ENCODE measurements at places on chromosomes 2 and 18.
A peak's percentile ranks its signal among the peaks of the same experiment; 100 is the strongest.

DNA sequence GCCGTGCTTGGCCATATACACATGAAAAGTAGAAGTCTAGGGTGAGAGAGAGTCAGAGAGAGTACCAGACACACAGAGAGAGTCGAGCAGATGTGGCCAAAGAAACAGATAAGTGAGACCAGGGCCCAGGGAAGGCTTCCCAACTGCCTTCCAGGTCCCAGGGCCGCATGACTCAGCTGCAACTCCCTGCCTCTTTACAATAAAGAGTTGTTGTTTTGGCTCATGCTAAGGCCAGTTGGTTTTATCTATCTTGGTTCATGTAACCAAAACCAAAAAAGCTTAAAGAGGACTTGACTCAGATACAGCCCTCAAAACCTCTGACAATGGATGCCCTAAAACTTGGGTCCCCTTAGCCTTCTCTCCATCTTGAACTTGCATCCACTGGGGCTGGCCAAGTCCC, 36.9 kb downstream of the REEP1 start:
- DNase-seq: no peak

DNA sequence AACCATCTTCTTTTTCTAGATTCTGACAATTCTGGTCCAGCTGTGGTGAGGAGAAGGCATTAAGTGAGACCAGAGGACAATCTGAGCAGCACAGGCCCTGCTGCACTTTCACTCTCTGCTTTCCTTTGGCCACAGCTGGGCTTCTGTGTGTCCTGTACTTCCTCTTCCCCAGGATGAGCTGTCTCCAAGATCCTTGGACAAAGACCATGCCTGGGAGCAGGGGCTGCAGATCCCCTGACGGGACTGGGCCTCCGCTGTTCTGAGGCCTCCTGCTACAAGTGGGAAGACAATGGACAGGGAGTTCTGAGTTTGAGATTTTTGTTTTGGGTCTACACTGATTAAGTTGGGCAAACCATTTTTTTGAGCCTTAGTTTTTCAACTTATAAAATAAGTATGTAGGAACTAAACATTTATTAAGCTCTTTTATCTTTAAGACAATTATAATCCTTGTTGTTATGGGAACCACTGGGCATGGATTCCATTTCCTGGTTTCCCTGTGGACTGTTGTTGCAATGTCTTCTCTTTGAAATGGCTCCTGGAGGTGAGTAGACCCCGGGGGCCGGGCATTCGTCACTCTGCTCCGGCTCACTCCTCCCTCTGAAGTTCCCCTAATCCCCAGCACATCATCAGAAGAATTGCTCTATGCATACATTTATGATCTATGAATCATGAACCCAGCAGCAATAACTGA, 266.6 kb downstream of the ACTR3 start:
- no peak for DNase-seq

DNA sequence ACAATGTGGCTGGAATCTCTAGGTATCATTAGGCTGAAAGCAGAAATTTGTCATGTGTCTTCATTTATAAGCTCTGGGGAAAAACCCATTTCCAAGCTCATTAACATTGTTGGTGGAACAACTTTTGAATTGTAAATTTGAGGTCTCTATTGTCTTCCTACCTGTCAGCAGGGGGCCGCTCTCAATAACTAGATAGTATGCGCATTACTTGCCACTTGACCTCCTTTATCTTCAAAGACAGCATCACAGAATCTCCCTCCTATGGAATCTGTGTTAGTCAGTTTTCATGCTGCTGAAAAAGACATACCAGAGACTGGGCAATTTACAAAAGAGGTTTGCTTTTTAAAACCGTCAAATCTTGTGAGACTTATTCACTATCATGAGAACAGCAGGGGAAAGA, 223.1 kb downstream of the CALCRL start:
- no peak for DNase-seq

DNA sequence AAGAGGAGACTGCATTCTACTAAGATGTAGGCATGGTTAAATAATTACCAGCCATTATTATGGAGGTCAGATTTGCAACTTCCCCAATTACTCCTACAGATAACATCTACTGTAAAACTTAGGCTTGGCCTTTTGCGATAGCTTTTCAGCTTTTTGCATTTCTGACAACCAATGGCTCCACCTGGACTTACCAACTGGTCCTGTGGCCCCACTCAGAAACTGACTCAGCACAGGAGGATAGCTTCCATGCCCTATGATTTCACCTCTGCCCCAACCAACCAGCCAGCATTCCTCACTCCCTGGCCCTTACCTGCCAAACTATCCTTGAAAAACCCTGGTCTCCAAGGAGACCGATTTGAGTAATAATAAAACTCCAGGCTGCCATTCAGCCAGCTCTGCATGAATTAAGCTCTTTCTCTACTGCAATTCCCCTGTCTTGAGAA, 28.2 kb downstream of the TUBB6 start:
- no peak for DNase-seq

DNA sequence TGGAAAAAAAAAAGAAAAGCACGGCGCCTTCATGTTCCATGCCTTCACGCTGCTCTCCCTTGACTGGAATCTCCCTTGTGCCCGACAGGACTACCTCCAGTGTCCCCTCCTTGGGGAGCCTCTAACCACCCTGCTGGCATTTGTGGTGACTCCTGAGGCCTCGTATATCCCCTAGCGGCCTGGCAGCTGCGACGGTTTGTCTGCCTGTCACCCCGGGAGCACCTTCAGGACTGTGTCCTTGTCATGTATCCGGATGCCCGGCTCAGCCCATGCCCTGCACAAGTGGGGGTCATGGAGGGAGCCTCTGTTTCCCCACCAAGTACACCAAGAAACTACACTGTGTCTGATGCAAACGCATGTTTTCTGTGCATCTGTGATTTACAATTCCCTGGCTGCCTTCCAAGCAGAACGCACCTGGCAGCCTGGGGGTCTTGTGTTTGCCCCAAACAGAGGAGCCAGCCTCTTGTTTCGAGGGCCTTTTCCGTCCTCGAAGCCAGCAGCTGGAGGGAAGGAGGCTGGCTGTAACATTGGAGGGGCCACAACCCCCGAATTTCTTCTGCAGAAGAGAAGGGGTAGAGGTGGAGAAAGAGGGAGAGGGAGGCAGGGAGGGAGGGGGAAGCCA, 18.9 kb downstream of the TWIST2 start:
- DNase-seq: no peak

DNA sequence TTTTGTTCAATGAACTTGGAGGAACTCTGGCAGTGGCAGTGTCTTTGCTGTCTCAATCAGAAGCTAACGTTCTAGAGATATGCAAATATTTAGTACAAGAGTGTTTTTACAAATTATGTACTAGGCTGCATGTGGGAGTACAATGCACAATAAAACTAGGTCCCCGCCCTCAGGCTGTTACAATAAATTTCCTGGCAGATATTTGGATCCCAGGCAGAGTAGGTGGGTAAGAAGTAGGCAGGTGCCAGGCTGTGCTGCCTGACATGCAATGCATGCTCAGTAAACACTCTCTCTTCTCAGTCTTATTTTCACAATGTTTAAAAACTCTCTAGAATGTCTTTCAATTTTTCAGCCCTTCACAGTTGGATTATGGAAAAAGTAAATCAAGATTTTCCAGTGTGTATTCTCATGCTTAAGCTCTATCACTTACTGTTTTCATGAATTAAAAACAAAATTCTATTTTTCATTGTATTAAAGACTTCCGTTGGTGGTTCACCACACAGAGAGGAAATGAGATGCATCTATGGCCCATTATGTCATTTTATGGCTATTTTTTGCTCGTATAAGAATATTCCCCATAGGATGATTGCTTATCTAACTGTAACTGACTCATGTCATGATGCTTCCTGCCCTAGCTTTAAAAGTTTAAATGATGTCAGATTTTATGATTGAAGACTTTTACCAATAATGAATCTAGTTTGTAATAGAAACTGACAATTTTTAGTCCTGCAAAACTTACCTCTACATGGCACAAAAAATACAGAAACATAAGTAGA, 346.1 kb downstream of the RND3 start:
- DNase-seq: no peak

DNA sequence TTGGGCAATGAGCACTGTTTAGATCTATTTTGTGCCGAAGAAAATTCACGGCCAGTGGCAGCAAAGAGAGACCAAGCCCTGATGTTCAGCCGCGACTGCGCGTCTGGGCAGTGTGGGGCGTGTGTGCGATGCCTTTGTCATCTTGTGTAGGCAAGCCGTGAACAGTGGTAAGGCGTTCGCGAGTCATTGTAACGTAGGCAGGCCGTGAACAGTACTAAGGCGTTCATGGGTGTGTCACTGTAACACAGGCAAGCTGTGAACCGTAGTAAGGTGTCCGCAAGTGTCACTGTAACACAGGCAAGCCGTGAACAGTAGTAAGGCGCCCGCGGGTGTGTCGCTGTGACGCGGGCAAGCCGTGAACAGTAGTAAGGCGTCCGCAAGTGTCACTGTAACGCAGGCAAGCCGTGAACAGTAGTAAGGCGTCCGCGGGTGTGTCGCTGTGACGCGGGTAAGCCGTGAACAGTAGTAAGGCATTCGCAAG, 99.9 kb downstream of the NFATC1 start:
- DNase-seq: no peak

DNA sequence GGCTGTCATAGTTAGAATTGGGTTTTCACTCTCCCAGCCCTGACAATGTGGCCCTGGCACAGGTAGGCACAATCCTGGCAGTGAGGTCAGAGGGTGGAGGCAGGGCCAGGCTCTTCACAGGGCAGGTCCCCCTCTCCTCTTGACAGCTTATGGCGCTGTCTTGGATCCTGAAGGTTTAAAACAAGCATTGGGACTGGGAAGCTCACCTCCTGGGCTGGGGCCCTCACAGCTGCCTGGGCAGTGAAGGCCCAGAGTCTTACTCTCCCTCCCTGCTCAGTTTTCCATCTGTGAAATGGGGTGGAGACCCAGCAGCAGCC, 23.3 kb downstream of the LBH start:
- DNase-seq: no peak

GRCh38 chr2:70089220-70089982, 2.1 kb downstream of the PCBP1 start:
- DNase-seq: no peak

- DNase-seq: no peak
Measured at GRCh38 chr18:28691496-28691840, 514.5 kb upstream of the CDH2 start.

GRCh38 chr2:40166006-40166405, 285.9 kb downstream of the SLC8A1 start:
- DNase-seq: no peak

DNA sequence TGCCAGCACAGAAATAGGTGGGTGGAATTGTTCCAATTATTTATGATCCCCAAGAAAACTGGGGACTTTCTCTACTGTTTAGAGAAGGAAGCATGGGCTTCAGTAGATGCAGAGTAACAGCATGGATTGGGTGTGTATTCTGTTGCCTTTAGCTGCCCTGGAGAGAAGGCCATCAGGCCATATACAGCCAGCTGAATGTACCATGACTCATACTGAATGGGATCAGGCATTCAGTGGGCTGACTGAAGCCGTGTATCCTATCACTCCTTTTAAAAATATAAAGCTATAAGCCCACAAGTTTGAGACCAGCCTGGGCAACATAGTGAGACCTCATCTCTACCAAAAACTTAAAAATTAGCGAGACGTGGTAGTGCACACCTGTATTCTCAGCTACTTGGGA, 16.7 kb upstream of the PLEKHM3 start:
- no peak for DNase-seq

GRCh38 chr2:46885376-46885775, 30.2 kb downstream of the MCFD2 start:
- DNase-seq: no peak

- DNase-seq: peak; percentile 37
Measured at GRCh38 chr2:393711-394696, 106.1 kb upstream of the ALKAL2 start.

GRCh38 chr2:70852824-70853223, 17.2 kb upstream of the CD207 start:
- DNase-seq: no peak

- no peak for DNase-seq
Measured at GRCh38 chr2:48180557-48180956, 274.3 kb upstream of the FBXO11 start.

- no peak for DNase-seq
Measured at GRCh38 chr2:40155728-40156127, 296.2 kb downstream of the SLC8A1 start.

GRCh38 chr2:229273006-229273722, 2.1 kb upstream of the PID1 start:
- DNase-seq: no peak

- no peak for DNase-seq
Measured at GRCh38 chr2:153388246-153388645, 90.3 kb downstream of the RPRM start.

- no peak for DNase-seq
Measured at GRCh38 chr18:2979129-2979528, 33.8 kb downstream of the LPIN2 start.

DNA sequence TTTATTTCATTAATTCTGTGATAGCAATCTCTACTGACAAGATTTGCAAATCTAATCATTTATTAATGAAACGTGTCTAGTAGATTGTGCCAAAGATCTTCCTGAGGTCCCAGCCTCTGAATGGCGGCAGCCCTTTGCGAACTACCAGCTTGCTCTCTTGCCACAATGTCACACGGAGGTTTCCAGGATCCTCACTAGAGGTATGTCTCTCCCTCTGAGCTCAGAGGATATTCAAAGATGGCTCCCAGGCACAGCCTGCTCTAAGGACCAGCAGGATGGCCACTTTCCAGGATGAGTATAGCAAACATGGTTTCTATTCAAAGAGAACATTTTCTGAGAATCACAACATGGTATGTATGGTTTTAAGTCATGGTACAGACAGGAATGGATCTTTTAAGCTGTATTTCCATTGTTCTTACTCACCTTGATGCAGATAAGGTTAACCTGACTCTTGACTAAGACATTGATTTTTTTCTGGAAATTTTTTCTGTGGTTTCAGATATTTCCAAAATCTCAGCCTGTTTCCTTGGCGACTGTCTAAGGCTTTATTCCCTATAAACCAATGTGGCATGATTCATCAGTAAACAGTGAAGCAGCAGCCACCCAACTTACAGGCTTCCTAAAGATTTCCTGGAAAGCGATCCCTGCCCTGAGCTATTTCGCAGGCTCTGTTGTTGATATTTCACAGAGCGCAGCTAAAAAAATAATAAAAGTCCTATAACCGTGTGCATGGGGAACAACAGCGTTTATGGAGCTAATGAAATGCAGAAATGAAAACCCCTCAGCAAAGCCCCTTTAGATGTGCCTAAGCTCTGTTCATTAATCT, 54.1 kb upstream of the KLF7 start:
- no peak for DNase-seq

- DNase-seq: no peak
Measured at GRCh38 chr2:726169-726568, 49.0 kb upstream of the TMEM18 start.

DNA sequence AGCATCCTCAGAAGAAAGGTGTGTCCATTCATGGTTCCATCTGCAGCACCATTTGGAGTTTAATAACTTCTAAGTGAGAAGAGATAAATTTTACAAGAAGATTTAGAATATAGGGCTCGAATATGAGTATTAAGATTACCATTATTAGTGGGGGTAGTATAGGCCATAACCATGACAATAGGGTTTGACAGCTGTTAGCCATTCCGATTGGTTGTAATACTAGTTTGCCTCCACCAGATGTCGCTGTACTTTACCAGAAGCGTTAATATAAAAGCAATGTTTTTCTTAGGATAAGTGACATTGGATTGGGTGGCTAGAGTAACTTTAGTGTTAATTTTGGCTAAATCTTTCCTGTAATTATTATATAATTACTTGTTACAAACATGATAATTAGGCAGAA, 107.5 kb upstream of the SRD5A2 start:
- DNase-seq: no peak
